RPMI8226 (cell line): ENCODE measurements at places on chromosomes 1 and 21.
A peak's percentile ranks its signal among the peaks of the same experiment; 100 is the strongest.

- DNase-seq, result peak; percentile 83
Measured at GRCh38 chr1:30756545-30757351, 826 bp downstream of the LAPTM5 start.

DNA sequence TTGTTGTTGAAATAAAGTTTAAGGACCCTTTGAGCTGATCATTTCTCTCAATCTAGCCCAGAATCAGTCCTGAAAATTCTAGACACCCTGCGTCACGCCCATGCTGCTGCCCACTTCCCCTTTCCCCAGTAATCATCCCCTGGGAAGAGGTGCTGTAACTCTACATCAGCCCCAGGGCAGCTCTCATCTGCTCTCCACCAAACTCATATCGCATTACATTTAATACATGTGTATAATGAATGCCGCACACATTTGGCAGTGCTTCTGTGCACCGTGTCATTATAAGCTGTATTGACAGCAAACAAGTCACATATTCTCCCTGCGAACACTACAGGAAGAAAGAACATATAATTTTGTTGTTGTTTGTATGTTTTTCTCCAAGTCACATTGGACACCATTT lies 539.7 kb upstream of the DAB1 start:
- DNase-seq, result no peak

GRCh38 chr1:66681686-66682085 lies 70.6 kb upstream of the DYNLT5 start:
- DNase-seq, result no peak

GRCh38 chr1:14815175-14815877 lies 216.8 kb downstream of the KAZN start:
- DNase-seq, result no peak

- DNase-seq, result peak; percentile 75
Measured at GRCh38 chr1:50348449-50349241, 74.6 kb downstream of the DMRTA2 start.

DNA sequence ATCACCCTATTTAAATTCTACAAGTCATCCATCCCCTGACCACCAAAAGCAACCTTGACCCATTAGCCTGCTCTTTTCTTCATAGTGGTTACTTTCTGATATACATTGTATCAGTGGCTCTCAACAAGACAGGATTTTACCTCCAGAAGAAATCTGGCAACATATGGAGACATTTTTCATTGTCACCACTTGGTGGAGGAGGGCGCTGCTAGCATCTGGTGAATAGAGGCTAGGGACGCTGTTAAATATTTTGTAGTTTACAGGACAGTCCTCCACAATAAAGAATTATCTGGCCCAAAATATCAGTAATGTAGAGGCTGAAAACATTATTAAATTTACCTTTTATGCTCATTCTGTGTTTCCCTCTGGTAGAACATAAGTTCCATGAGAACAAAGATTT lies 6.1 kb downstream of the HSPA13 start:
- no peak for DNase-seq

DNA sequence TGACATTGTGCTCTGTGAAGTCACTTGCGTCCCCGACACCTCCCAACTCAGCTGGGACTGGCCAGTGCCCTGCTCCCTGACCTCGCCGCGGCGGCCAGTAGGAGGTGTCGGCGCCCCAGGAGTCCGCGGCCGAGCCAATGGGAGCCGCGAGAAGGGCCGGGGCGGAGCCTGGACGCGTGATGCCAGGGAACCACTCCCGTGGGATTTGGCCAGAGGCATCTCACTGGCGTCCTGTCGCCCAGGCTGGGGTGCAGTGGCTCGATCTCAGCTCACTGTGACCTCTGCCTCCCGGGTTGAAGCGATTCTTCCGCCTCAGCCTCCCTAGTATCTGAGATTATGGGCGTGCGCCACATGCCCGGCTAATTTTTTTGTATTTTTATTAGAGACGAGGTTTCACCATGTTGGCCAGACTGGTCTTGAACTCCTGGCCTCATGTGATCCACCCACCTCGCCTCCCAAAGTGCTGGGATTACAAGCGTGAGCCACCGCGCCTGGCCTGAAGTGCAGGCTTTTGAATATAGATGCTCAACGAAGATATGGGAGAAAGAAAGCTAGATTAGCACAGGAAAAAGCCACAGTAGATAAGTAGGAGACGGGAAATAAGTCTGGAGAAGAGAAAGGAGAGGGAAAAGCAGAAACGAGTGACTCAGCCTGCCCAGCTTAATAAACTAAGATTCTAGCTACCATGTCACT lies 38.0 kb downstream of the ZBTB8OS start:
- DNase-seq, result peak; percentile 42

GRCh38 chr1:100536031-100536430 lies 1.9 kb upstream of the GPR88 start:
- peak; percentile 38 for DNase-seq

- DNase-seq, result no peak
Measured at GRCh38 chr1:41622402-41622801, 137.9 kb upstream of the EDN2 start.

DNA sequence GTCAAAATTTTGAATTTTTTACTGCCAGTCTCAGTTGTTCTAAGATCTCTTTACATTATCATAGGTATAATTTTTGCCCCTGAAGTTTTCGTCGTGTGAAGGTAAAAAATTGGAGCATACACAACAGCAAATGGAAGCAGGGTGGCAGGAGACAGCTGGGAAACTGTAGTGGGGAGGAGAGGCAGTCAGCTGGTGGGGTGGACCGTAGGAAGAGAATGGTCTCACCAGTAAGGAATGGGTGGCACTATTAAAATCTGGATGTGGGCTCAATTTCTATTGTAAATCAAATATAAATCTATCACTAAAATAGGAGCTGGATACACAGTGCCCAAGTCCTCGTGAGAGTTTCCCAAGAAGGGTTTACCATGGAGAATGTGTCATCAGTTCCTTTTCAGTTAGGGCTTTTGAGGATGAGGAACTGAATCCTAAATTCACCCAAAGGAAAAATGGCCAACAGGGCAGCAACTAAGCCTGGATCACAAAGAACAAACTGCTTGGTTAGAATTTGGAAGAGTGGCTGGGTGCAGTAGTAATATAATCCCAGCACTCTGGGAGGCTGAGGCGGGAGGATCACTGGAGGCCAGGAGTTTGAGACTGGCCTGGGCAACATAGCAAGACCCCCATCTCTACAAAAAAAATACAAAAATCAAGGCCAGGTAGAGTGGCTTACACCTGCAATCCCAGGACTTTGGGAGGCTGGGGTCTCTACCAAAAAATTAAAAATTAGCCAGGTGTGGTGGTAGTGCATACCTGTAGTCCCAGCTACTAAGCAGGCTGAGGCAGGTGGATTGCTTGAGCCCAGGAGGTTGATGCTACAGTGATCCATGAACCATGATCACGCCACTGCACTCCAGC lies 10.5 kb upstream of the IRF2BP2 start:
- no peak for DNase-seq

- DNase-seq, result no peak
Measured at GRCh38 chr1:209493559-209493958, 90.0 kb upstream of the CAMK1G start.

- DNase-seq, result no peak
Measured at GRCh38 chr21:46214478-46215340, 13.9 kb downstream of the LSS start.

DNA sequence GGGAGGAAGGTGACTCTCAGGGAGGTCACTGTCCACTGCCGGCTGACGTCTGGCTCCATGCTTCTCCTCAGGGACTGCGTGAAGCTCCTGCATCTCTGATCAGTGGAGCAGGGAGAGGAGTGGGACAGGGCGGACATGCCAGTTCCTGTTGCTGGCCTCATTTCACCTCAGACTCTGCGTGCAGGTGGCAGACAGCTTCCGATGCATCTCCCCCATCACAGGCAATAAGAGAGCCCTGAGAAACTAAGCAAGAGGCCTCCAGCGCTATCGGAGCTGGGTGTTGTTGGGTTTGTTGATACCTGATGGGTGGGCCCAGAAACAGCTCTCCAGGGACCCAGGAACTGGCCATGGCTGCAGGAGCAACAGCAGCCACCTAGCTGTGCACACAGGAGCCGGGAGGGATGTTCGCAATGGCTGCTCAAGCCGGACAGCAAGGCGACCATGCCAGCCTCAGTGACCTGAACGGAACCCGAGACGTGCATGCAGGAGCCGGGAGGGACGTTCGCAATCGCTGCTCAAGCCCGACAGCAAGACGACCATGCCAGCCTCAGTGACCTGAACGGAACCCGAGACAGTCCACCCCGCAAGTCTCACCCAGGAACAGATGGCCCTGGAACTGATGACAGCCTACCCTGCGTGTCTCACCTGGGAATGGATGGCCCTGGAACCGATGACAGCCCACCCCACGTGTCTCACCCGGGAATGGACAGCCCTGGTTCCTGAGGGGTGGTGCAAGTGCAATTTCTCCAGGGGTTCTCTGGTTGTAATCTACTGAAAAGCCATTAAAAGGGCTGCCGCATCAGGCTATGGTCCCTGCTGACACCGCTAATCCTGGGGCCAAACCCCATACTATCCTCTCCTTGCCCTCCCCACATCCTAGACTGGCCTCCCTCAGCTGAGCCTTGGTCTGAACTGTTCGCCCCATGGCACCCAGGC lies 14.2 kb upstream of the PCBP3 start:
- peak; percentile 1 for DNase-seq

DNA sequence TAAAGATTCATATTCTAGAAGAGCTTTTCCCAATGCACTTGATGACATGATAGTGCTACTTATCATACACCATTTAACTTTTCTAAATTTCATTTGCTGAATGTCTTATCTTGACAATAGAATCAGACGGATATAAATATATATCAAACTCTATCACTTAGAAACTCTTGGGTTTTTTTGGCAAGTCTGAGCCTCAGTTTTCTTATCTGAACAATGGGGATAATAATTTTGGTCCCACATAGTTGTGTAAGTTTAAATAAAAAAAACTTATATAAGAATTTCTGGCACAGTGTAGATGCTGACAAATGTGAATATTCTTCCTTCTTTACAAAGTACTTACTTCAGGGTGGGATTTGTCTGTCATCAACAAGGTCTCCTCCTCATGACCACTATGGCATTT lies 21.5 kb upstream of the LEPR start:
- DNase-seq, result no peak

- no peak for DNase-seq
Measured at GRCh38 chr1:145711213-145711651, 4.1 kb upstream of the PDZK1 start.

- DNase-seq, result no peak
Measured at GRCh38 chr1:14681182-14681581, 82.7 kb downstream of the KAZN start.

- peak; percentile 68 for DNase-seq
Measured at GRCh38 chr1:110872745-110873720, at the start of gene CD53. Gene CD53, plus strand, starts transcription at chr1:110873148. Its CDS starts 18,261 bp downstream, at chr1:110891409.

DNA sequence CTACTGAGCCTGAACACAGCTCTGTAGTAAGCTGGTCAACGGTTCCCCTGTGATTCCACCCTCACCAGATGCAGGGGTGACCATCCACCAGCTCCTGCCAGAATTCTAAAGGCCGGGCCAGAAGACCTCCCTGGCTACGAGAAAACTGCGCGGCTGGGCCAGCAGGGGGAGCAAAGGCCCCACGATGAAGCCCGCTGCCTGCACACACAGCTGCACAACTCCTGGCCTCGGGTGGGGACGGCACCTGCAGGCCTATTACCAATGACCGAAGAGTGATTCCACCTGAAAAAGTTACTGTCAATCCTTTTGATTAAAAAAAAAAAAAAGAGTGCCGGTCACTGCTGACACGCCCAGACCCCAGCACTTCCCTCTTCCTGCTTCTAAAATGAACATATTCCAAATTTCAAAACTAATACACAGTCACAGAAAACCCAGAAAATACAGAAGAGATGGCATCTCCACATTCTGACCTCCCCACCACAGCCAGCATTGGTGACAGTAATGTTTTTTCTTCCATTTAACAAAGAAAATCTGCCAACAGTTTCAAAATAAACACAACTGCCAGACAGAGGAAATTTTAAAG lies 49.8 kb upstream of the RIPK4 start:
- peak; percentile 59 for DNase-seq
